Activated naive CD4-positive, alpha-beta T cell treated with anti-CD3 and anti-CD28 coated beads, Interleukin-2, amount 50 U/mL, for 72 hours (primary cell): ENCODE measurements at places on chromosomes 6 and 20. TPM values are rescaled to one million over a fixed set of nuclear protein-coding genes. Genes with fewer than 3 reads are reported as not detected.

DNA sequence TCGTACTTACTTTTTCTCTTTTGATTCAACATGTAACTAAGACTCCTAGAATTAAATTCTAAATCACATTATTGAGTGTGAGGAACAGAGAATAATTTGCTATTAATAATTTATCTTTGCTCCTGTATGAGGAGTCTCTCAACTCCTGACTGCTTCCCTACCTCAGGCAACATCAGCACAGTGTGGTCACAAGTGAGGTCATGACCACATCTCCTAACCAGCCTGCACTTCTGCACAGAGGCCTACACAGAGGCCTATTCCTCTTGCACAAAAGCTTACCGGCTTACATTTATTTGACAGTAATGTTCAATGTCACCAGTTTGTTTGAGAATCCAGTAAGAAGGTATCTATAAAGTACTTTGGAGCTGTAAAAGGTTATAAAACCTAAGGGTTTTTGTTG is 637.4 kb upstream of the MARCKS start:
- no peak for DNase-seq

- DNase-seq, result no peak
Measured at GRCh38 chr20:48732081-48732829, 95.5 kb downstream of the PREX1 start.

- DNase-seq, result no peak
Measured at GRCh38 chr20:51450221-51450712, 92.3 kb downstream of the NFATC2 start.

- DNase-seq, result no peak
Measured at GRCh38 chr20:41087325-41087685, 50.0 kb upstream of the PLCG1 start.

DNA sequence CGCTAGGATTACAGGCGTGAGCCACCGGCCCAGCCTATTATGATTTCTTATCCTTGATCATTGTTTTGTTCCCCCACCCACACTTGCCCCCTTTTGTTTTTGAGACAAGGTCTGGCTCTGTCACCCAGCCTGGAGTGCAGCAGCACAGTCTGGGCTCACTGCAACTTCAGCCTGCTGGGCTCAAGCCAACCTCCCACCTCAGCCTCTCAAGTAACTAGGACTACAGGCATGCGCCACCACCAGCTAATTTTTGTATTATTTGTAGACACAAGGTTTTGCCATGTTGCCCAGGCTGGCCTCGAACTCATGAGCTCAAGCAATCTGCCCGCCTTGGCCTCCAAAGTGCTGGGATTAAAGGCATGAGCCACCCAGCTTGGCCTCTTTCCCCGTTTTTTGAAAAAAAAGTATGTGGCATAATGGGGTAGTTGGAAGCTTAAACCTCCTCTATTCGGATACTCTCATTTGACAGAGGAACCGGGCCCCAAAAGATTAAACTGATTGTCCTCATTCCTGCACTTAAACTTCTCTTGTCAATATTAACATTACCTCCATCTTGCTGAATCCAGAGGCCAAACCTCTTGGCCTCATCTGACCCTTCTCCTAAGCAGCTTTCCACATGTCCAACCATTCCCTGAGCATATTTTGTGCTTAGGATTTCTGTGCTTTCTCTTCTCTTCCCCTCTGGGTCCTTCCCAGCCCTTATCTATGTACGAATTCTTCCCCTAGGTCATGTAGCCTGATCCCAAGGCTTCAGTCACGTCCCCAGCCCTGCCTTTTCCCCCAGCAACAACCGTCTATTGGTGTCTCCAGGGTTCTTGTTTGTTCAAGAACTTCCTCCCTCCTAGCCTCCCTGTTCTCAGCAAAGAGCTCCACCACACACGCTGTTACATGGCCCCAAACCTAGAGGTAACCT is 6.1 kb upstream of the EZR start:
- peak; percentile 3 for DNase-seq

- no peak for DNase-seq
Measured at GRCh38 chr20:19288061-19288460, 75.6 kb downstream of the SLC24A3 start.

DNA sequence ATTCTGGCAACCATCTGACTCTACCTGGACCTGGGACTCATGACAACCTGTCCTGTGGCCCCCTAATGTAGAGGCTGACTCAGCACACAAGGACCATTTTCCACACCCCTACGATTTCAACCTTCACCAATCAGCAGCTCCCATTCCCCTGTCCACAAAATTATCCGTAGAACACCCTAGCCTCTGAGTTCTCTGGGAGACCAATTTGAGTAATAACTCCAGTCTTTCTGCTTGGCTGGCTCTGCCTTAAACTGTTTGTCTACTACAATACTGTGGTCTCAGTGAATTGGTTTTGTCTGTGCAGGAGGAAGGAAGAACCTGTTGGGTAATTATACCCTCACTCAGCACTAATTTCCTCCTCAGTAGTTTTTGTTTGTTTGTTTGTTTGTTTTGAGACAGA is 99.3 kb upstream of the MRPS10 start:
- no peak for DNase-seq

GRCh38 chr6:90631046-90631445 is 44.2 kb upstream of the MAP3K7 start:
- no peak for DNase-seq

DNA sequence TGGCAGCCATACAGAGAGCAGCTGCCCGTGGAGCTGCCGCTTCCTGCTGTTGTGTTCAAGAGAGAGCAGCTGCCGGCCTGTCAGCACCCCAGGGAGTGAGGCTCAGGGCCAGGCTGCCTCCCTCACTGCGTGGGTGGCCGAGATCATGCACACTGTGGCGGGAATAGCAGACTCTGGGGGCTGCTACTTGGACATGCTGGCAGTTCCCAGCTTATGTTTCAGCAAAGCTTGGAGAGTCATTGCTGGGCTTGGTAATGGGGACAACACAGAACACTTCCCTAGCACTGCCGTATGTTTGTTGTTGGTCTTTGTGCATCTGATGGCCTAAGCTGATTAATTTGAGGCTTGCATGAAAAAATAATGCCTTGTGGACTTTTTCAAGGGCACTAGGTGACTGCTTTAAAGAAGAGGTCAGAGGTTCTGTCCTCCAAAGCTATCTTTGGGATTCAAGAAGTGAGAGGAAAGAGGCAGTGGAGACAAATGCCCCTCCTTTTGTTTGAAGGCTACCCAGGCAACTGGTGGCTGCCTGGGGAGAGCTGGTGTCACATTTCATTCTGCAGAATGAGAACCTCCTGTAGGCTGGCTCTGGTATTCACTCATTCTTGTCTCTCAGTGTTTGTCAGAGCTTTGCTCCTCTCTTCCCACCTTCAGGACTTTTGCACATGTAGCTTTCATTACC is 18.8 kb downstream of the MRAP2 start:
- no peak for DNase-seq

- no peak for DNase-seq
Measured at GRCh38 chr20:2799688-2800520, 523 bp downstream of the CPXM1 start.

GRCh38 chr6:138346302-138347195 is 31.2 kb upstream of the SMIM28 start:
- DNase-seq, result no peak

DNA sequence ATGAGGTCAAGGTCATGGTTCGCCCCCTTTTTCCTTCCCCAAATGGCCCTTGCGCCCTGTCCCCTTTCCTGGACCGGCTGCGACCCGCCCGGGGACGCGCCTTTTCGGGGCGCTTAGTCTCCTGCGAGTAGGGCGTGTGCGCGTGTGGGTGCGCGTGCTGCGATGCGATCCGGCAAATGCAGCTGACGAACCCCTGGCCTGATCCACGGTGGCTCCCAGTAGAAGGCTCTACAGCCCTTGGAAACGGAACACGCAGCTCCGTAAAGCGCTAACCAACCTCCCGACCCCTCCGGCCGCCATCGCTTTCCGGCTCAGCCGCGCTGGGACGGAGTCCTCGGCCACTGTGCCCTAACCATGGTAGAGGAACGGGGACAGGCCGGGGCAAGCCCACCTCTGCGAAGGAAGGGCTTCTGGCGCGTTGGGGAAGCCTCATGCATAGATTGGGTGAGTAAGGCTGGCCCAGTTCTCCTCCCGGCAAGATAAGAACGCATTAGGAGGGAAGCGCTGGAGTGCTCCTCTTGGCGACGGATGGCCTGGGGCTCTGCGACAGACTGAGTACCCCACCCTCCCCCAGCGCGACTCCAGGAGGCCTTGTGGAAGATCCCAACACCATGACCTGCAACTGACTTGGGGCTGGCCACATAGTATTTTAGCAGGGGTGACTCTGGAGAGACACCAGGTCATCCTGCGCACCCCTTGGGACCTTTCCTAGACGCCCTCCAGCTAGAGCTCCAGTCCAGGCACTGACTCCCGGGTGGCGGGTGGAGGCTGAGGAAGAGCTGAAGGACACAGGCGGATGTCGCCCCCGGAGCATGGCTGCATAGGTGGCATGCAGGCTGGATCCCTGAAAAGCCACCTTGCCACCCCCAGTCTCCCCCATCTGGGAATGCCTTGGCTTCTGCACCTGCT is 1.1 kb upstream of the SLC4A11 start:
- DNase-seq, result no peak

- no peak for DNase-seq
Measured at GRCh38 chr6:150537491-150537890, 62.2 kb upstream of the PLEKHG1 start.

DNA sequence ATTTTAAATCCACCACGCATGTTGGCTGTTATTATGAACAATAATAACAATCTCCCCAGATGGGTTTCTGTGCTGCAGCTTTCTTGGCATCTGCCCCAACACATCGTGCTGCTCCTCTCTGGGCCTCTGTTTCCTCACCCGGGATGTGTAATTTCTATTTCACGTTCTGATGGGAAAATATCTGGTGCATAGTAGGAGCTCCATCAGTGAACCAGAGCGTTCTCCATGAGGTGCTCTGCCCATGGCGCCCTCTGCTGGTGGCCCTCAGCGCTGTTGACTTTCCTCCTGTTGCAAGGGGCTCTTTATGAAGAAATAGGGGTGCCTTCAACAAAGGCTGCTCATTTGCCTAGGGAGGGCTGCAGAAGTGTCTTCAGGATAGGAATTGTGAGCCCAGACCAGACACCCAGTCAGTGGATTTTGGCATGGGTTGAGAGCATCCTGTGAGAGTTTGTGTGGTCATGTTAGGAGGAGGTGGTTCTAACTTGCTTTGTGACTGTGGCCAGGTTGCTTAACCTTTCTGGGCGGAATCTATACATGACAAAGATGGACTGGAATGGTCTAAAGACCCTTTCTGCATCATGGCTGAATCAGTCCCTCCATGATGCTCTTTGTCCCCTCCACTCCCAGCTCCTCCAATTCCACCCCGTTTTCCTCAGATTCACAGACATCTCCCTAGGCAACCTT is 8.1 kb downstream of the SCRT2 start:
- peak; percentile 71 for DNase-seq

- DNase-seq, result no peak
Measured at GRCh38 chr20:25084626-25085187, 2.8 kb upstream of the VSX1 start.

DNA sequence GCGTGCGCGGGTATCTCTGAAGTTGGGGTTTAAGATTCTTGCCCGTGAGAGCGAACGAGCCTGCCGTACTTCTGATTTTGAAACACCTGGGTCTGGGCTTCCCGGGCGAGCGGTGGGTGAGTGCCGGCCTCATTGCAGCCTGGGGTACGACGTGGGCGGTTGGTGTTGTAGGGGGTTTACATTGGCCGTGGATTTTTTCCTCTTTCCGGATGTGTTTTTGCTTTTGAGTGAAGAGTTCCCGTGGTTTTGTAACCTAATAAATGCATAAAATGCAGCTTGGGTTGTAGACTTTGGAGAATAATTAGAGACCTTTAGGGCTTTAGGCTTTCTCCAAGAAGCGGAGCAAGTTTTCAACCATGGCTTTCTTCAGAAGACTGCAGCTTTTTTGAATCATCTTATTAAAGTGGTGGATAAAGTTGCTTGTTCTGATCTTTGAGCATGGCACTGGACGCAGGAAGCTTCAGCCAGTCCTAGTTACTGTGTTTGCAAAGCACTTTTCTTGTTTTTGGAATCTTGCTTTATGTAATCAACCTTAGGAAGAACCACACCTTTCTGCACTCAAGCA is 314 bp downstream of the FARS2 start:
- no peak for DNase-seq

DNA sequence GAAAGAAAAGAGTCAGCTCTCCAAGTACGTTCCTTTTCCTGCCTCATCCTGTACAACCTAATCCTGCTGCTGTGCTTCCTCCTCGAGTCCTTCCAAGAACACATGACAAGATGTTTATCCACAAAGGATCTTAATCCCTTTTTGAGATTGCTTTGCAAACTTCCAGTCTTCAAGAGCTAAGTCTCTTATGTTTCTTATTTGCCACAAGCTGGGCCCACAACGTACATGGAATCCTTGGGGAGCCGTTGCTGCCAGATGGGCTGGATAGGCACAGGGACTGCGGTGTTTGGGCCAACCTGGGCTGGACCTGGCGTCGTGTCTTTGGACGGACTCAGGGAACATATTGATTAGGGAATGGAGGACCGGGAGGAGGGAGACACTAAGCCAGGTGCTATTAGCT is 79.7 kb upstream of the AFDN start:
- DNase-seq, result no peak

DNA sequence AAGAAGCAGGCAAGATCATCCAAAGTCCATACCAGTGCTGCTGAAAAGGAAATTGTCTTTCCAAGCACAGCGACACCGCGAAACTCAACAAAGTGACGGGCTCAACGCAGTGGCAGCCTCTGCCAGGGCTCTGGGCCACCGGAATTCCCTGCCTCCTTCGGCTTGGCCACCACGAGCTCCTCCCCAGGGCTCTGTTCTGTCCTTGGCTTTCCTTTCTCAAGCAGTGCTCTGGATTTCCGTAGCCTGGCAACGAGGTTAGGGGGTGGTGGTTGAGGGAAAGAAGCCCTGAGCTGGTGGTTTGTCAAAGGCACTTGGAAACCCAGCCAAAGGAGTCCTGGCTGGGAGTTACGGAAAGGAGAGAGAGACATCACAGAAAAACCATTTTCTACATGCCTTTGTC is 31.2 kb downstream of the PRR18 start:
- DNase-seq, result no peak

DNA sequence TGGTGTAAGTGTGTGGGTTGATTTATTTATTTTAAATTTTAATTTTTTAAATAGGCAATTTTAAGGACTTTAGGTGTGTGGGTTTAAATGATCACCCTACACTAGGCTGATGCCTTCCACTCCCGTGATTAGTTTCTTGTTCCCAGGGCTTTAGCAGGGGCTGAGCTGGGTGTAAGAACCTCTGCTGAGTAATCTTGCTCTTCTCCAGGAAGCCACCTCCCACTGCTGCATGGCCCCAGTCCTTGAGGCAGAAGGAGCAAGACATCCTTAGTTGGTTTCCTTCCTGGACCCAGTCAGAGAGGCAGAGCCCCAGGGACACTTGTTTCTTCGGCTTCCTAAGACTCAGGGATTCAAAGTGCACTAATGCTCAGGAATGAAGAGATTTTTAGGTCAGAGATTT is 19.8 kb upstream of the CDC5L start:
- no peak for DNase-seq

DNA sequence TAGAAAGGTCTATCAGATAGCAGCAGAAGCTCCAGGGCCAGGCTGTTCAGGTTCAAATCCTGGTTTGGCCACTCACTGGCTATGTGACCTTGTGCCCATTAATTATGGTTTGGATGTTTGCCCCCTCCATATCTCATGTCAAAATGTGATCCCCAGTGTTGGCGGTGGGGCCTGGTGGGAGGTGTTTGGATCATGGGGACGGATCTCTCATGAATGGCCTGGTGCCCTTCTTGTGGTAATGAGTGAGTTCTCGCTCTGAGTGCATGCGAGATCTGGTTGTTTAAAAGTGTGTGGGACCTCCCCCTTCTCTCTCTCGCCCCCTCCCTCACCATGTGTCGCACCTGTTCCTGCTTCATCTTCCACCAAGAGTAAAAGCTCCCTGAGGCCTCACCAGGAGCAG is 240.9 kb downstream of the LRFN2 start:
- no peak for DNase-seq

Gene PACSIN1
- total RNA-seq, result not detected

Gene DCDC2
- 0.18 TPM for total RNA-seq

Gene PLTP
- total RNA-seq, result 11.0 TPM

Gene SEMG1
- total RNA-seq, result not detected

Gene FAXC
- total RNA-seq, result not detected

Gene DDR1
- 20.7 TPM for total RNA-seq

Gene TDP2
- total RNA-seq, result 46.0 TPM
